ENCODE measurements at places on chromosomes 12 and 14.

- peak; percentile 10 for DNase-seq
These were observed 589.0 kb downstream of the C12orf50 start for GRCh38 chr12:87439990-87440827.

DNA sequence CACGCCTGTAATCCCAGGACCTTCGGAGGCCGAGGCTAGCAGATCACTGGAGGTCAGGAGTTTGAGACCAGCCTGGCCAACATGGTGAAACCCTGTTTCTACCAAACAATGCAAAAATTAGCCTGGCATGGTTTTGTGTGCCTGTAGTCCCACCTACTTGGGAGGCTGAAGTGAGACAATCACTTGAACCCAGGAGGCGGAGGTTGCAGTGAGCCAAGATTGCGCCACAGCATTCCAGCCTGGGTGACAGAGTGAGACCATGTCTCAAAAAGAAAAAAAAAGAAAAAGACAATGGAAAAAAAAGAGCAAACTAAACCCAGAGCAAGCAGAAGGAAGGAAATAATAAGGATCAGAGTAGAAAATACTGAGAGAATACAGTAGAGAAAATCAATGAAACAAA is 5.4 kb downstream of the CHURC1 start:
- no peak for DNase-seq

- DNase-seq = peak; percentile 89
These were observed at the start of gene CMAS for GRCh38 chr12:22046090-22046967. CMAS (plus strand) TSS chr12:22046218; CDS start chr12:22046304, 86 bp downstream.

DNA sequence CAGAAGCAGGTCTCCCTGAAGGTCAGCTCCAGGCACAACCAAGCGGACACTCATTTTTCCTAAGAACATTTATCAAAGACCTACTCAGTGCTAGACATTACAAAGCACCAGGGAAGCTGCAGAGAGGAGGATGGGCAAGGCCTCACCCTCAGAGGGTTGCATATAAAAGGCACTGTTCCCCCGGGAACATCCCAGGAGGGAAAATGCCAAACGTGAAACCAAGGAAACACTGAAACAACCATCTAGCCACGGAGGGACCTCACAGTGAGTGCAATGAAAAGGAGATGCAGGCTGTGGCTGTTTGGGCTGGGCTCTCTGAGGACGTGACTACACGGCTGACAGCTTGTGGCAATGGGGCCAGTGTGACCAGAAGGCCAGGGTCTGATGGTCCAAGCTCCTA is 117.4 kb upstream of the VASH1 start:
- DNase-seq = no peak

GRCh38 chr12:88111074-88111652 is 30.7 kb downstream of the CEP290 start:
- DNase-seq = peak; percentile 28

Measured in activated CD4-positive, alpha-beta T cell treated with anti-CD3 and anti-CD28 coated beads, Interleukin-2, Interleukin-6, amounts not matched to agents 100 ng/mL and 50 ng/mL, durations not matched to agents 16 hours and 8 hours (primary cell).